ENCODE measurements at places on chromosomes 1 and 21.

DNA sequence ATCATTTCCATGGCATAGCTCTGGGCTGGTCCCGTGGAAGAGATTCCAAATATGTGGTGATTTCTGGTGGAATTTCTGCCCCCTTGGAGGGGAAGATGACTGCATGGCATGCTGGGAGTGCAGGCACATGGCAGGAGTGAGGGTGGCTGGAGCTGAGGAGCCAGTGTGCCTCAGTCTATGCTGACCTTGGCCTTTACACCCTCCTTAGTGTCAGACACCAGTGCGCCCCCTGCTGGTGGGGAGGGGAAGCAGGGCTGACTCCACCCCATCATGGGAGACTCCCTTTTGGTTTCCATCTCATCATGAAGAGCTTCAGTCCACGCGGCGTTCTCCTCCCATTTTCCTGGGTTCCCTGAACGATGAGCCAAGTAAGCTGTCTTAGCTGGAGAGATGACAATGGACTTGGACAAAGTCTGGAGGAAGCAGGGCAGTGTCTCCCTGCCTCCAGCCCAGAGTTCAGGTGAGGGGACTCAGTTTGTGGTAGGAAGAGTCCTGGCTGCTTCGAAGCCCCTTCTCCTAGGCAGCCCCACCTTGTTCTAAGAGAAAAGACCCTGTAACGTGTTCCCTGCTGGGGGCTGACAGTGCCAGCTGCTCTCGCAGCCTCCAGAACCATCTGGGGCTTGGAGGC lies 10.3 kb downstream of the ALX3 start:
- no peak for DNase-seq

- DNase-seq = no peak
These were observed 98.7 kb downstream of the OBSCN start for GRCh38 chr1:228306275-228307217.

DNA sequence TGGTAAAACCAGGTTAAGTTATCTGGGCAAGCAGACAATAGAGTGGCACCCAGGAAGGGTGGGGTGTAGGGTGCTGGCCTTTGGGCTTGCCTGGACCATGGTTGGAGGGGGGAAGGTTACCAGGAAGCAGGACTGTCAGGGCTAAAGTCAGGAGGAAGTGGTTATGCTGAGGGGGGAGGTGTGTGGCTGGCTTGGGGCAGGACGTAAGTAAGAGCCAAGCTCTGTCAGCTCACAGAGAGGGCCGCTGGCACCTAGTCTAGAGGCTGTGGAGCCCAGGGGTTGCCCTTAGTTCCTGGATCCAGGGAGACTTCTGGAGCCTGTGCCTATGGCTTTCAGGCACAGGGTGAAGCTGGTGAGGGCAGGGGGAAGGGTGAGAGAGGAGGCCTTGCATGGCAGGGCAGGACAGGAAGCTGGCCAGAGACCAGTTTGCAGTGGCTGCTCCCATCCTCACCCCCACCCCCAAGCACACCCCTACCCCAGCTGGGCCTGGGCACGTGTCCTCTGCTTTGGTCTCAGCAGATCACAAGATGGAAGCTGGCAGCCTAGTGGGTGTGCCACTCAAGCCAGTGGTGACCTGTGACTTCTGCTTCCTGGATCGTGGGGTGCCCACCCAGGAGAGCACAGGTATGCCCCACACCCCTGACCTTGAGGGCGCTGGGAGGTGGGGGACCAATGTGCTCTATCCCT lies 20.5 kb upstream of the SMYD3 start:
- no peak for DNase-seq

DNA sequence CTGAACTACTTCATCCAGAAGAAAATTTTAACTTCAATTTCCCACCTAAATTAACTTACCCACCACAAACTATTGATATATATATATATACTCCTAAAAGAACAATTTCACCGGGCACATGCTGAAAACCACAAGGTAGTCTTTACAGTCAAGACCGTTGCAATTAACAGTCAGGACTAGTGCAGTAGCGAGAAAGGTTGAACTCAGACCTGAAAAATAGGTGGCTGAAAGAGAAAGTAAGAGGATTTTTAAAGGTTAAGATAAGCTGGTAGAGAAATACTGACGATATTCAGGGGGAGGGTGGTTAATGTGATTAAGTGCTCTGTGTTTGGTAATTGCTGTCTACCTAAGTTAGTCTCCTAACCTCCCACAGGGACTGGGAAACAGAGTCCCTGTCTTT lies 1153.5 kb upstream of the TMPRSS15 start:
- no peak for DNase-seq

GRCh38 chr1:21779613-21780521 lies 3.1 kb downstream of the USP48 start:
- DNase-seq = no peak

DNA sequence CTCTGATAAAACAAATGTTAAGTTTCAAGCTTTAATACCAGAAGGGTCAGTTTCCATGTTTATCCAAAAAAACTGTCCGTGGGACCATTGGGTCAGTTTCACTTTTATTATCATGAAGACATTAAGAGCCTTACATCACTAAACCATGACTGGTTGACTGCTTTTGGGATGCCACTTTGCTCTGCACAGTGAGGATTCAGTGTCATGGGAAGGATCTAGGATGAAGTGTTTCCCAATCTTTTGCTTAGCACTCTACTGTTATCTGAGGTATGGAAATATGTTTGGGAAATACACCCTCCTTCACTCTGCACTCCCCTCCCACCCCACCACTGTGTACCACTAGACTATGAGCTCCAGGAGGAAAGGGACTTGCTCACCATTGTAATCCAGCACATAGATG lies 16.3 kb downstream of the RPS6KC1 start:
- peak; percentile 33 for DNase-seq

GRCh38 chr1:55685560-55685959 lies 470.4 kb upstream of the USP24 start:
- DNase-seq = peak; percentile 40

DNA sequence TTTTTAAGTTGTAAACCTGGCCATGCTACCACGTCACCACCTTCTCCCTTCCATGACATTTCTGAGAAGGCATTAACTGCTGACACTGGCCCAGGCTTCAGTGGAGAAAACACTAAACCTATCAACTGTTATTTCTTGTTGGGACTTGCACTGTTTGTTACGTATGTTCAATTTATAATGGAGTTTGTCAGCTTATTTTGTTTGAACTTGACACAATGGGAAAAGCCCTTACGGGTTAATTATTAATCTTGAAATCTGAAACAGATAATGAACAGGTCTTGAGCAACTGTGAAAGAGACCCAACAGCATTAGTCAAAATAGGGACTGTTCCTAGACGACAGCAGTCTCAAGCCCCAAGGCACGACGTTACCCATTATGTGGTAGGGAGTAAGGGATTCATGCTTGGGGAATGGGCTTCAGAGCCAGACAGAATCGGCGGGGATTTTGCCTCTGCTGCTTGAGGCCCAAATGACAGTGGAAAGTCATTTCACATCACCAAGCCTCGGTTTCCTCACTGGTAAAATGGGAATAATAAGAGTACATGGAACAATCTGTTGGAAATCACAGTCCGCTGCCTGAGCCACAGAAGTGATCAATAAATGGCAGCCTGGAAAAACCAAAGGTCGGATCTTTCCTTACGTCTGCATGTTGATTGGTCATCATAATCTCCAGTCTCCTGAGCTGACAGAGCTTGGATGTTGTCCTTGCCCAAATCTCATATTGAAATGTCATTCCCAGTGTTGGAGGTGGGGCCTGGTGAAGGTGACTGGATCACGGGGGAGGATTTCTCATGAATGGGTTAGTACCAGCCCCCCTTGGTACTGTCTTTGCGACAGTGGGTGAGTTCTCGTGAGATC lies 44.5 kb downstream of the TIAM1 start:
- DNase-seq = no peak

- no peak for DNase-seq
These were observed 151.9 kb downstream of the TNFSF18 start for GRCh38 chr1:172898866-172899265.

- no peak for DNase-seq
These were observed 12.8 kb upstream of the LRRC3 start for GRCh38 chr21:44442266-44443125.

GRCh38 chr21:34073032-34073748 lies at the start of the genes MRPS6 and SLC5A3:
Gene MRPS6, plus strand, starts transcription at chr21:34073578. Its CDS starts 123 bp downstream, at chr21:34073701.
Gene SLC5A3, plus strand, starts transcription at chr21:34073578. Its CDS starts 21,621 bp downstream, at chr21:34095199.
- DNase-seq = peak; percentile 94

- DNase-seq = no peak
These were observed 95.4 kb upstream of the KLHDC7A start for GRCh38 chr1:18385239-18385790.

- peak; percentile 99 for DNase-seq
These were observed 53.3 kb upstream of the SYT14 start for GRCh38 chr1:209884665-209885117.

DNA sequence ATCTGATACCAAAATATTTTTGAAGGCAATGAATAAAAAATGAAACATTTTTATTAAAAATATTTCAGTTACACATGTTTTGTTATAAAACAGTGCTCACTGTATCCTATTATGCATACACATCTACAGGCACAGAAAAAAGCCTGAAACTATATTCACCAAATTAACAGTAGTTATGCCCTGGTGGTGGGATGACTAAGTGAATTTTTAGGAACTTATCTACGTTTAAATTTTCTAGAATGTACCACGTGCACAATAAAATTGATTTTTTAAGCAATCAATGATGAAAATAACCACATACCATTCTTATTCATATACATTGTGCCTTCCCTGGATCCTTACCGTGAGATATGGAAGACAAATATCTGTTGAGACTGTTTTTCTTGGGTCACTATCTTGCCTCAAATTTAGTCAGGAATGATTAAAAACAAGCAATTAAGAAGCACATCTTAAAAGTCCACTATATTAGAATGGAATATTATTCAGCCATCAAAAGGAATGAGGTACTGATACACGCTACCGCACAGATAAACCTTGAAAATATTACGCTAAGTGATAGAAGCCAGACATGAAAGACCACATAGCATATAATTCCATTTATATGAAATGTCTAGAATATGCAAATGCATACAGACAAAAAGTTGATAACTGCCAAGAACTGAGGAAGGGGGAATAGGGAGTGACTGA lies 17.4 kb downstream of the TP53BP2 start:
- DNase-seq = no peak

GRCh38 chr1:204367193-204367858 lies 7.6 kb upstream of the PLEKHA6 start:
- DNase-seq = no peak

- DNase-seq = no peak
These were observed 48.1 kb downstream of the PHC2 start for GRCh38 chr1:33382661-33383415.

DNA sequence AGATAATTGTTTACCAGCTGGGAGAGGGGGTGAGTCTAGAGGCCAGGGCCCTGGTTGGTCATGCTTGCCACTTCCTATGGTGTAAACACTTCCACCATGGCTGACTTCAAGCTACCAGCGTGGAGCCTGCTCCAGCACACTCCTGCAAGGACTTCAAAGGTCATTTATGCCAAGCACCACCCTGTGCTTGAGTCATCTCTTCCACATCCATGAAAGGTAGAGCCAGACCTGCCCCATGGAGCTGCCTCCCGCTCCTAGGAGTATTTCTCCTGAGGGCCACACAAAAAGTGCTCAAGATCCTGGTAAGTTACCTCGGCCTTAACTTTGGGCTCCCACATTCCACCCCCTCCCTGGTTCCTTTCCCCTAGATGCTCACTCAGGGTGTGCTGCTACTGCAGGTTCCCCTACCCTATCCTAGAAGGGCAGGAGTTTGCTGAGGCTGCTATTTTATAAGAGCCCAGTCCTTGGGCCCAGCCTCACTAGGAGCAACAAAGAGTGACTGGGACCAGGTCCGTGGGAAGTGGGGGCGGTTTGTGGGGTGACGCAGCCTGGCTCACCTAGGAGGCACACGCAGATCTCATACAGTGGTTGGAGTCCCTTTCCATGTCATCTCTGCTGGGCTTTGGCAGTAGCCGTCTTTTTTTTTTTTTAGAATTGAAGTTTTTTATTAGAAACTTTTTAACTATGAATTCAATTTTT lies 2.4 kb downstream of the RAB7B start:
- DNase-seq = no peak
